ENCODE measurements at places on chromosomes 5 and 9.

- no peak for DNase-seq
Observed at GRCh38 chr5:27818888-27819287, 780.5 kb upstream of the CDH9 start.

- peak; percentile 13 for DNase-seq
Observed at GRCh38 chr5:91706785-91707520, 323.8 kb upstream of the ARRDC3 start.

GRCh38 chr9:121983736-121984135, 109.4 kb downstream of the TTLL11 start:
- DNase-seq: no peak

DNA sequence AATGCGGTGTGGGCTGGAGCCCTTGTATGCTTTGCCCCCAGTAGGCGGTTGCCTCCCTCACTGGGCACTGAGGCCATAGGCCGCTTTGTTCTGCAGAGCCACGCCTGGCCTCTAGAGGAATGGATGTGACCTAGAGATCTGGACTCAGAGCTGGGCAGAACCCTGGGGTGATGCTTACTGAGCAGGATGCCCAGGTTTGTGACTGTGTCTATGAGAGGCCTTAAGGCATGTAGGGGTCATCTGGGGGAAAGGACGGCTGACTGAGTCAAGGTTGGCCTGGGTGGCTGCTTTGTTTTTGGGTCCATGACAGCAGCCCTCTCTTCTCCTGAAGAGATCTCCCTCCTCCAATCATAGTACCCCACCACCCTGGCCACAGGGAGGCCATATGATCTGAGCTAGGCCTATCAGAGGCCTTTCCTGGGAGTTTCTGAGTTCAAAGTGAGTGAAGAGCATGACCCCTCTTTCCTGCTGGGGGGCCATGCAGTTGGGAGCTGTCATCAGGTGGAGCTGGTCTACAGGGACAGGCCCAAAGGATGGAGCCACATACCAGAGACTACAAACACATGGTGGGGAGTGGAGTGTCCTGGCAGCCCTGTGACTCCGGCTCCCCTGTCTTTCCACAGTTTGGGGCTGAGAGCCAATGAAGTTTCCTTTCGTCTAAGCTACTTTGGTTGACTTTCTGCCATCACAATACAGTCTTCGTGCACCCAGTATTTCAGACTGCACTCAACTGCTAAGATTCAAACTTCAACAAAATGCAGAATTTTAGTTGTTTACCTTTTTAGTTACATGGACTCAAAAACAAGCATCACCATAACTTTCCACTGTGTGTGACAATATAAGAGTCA, 165.4 kb downstream of the AUH start:
- no peak for DNase-seq

DNA sequence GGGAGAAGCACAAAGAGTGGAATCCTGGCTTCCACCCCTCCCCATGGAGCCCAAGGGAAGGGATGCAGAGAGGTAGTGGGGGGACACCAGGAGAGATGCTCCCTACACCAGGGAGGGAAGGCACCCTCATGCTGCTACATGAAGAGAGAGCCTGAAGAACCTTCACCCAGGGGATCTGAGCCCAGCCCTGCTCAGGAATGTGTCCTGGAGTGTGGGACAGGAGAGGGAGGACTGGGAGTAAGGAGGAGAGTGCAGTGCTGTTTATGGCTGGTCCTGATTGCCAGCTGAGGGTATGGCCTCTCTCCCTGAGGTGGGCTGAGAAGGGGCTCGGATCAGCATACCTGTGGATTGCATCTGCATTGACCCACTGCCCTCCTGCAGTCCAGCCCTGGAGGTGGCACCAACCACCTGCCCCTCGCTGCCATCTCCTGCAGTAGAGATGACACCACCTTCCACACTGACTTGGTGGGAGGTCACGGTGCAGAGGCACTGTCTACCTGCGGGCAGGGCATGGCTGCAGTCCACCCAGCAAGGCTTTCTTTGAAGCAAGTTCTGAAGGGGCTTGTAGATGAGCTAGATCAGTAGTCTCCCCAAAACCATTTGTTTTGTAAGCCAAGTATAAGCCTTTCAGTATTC, 114.9 kb upstream of the SLC25A48 start:
- DNase-seq: no peak

GRCh38 chr5:148205044-148205806, 2.4 kb downstream of the SPINK6 start:
- no peak for DNase-seq

- DNase-seq: no peak
Observed at GRCh38 chr5:15170173-15170572, 298.6 kb upstream of the ANKH start.

GRCh38 chr5:45680950-45681349, 15.2 kb downstream of the HCN1 start:
- DNase-seq: no peak

- DNase-seq: no peak
Observed at GRCh38 chr9:92986176-92987119, 39.1 kb downstream of the FGD3 start.

GRCh38 chr9:36791222-36791950, 218.7 kb downstream of the MELK start:
- no peak for DNase-seq

GRCh38 chr5:14316471-14316870, 173.3 kb downstream of the TRIO start:
- no peak for DNase-seq

DNA sequence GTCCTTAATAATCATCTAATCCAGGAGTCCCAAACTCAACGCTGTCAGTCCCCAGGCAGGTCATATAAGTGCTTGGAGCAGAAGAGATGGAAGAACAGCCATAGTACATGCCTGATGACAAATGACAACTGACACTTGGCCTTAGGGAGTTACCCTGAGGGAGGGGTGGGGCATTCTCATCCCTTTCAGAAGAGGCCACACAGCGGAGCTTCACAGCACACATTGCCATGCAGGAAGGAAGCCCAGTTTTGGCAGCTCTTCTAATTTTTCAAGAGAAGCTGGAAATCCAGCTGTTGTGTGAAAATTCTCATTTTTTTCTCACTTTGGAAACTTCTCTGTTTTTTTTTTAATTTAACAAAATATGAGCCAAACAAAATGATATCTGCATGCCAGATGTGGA, 89.0 kb downstream of the ASTN2 start:
- DNase-seq: no peak

DNA sequence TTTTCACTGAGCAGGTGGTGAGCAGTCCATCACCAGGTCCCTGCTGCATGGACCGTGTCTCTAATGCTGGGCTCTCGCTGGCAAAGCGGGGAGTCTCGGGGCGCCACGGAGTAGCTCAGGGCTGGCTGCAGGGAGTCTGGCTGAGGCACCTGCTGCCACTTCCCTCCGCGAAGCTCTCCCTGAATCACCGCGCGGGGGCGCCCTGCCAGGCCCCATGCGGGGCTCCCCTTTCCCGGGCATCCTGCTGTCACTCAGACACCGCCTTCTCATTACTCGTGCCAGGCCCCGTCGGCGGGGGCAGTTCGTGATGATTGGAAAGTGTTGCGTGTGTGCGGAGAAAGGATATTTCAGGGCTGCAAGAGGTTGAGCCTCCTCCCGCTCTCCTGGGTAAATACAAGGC, 335.8 kb downstream of the IRX2 start:
- DNase-seq: no peak

DNA sequence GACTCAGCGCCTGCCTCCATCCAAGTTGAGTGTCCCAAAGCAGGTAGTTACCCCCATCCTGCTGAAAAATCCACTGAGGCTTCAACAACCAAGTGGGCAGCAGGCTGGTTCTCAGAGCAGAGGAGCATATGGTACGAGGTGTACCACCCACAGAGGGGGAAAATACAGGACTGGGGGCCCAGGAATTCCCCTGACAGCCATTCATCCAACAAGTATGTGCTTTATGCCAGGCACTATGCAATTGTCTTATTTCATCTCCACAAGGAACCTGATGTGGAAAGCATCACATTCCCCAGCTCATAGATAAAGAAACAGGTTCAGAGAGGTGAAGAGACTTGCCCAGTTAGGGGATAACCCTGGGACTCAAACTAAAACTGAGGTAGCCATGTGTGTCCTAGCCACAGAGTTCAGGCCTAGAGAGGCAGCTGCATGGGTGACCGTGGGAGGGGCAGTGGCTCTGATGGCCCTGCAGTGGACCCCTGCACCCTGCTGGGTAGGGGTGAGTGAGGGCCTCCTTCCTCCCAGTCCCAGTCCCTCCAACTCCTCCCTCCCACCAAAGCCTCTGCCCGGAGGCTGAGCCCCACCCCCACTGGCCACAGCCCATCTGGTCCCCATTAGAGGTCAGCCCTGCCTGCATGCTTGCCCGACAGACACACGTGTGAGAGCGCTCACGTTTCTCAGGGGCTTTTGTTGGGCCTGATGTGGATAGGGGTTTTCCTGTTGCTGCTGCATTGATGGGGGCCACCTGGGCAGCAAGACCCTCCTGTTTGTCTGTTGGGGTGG, 11.5 kb downstream of the PDLIM4 start:
- DNase-seq: no peak

DNA sequence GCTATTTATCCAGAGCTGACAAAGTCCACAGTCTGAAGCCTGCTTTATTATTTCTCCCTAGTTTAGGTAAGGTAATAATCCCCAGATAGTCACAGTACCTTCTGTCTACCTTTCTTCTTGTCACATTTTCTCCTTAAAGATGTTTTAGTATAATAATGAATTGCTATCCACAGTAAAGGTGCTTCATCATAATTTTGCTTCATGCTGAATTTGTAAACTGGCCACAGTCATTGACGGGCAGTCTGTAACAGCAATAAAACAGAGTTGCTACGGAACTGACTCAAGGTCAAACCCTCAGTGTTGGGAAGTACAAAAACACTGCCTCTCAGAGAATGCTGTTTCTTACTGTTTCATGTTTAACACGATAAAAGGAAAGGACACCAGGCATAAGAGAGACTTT, 195.7 kb downstream of the ZNF608 start:
- DNase-seq: no peak

- no peak for DNase-seq
Observed at GRCh38 chr9:27337833-27338526, 41.0 kb upstream of the EQTN start.

All from non-pigmented ciliary epithelial cell (primary cell).